H9 (cell line): ENCODE measurements at places on chromosomes 6 and 20.

DNA sequence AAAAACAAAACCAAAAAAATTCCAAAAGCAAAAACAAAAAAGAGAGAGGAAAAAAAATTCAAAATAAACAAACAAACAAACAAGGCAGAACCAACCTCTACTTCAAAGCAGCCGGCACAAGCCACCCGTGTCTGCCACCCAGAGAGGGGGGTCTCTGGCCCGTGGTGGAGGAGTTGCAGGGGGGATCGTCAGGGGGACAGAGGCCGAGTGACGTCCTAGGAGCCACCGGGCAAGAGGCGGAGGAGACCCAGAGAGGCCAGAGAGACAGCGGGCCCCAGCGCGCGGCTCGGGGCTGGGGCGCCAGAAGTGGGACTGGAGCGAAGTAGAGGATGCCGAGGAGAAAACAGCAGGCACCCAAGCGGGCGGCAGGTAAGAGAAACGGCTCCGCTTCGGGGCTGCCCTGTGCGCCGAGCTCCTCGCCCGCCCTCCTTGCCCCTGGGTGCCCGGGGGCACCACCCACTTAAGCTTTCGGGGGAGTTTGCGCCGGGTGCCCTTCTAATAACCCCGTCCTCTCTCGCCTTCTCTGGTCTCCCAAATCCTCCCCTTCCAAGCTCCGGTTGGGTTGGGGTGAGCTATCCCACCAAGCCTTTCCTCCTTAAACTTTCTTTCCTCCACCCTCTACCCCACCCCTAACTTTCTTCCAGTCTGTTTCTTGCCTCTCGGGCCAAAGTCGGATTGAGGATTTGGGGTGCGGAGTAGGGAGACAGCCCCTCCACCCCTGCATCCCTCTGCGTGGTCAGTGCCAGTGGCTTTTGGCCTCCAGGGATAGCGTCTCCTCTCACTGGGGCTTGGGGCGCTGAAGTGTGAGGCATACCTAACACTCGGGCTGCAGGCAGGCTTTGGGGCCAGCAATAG lies 1.0 kb downstream of the TSHZ2 start:
- DNase-seq = peak; percentile 54

DNA sequence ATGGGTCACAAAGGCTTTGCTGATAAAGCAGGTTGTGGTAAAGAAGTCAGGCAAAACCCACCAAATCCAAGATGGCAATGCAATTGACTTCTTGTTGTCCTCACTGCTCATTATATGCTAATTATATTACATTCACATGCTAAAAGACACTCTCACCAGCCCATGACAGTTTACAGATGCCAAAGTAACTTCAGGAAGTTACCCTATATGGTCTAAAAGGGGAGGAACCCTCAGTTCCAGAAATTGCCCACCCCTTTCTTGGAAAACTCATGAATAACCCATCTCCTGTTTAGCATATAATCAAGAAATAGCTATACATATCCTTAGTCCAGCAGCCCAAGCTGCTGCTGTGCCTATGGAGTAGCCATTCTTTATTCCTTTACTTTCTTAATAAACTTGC lies 501.1 kb downstream of the MEI4 start:
- no peak for DNase-seq

GRCh38 chr20:36341331-36342020 lies 35.3 kb downstream of the DLGAP4 start:
- no peak for DNase-seq

DNA sequence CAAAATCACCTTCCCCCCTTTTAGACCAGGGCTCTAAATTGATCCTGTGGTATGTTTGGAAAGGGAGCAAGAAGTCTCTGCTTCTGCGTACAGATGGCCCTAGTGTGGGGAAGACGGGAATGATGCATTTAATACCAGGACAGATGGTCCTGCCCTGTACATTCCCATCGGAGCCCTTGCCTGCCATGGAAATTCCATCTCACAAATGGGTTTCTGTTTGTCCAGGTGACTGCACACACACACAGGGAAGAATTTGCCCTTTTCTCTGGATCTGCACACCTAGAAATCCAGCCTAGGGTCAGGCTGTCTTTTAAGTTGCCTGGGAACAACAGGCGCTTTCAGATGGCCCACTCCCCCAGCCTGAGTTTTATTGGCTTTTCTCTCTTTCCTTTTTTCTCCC lies 1.3 kb downstream of the MAS1 start:
- DNase-seq = no peak

GRCh38 chr6:33914645-33915044 lies 110.8 kb upstream of the MLN start:
- no peak for DNase-seq

- no peak for DNase-seq
These were observed 153.7 kb upstream of the PROKR2 start for GRCh38 chr20:5470458-5470857.

GRCh38 chr6:93266116-93266817 lies 153.1 kb downstream of the EPHA7 start:
- DNase-seq = no peak

DNA sequence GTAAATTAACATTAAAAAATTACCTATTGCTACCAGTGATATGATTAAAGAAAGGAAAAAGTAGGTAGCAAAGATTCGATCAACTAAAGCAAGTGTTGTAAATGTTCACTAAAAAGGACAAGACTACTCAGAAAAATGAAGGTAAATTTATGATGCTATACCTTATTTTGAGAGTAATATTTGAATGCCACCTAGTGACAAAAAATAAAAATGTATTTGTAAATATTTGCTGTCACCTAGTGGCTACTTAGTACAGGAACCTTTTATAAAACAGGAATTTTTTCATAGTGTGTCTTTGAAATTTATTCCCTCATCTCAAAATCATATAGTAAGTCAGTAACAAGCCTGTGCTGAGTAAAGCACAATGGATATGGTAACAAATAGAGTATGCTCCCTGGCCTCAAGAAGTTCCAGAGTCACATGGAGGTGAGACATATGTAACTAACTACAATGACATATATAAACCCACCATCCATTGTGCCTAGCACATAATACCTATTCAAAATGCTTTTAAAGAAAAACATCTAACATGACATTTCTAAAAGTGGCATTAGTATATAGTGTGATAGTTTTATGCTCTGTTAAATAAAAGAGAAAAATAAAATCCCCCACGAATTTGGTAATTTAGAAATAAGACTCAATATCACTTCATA lies 193.1 kb upstream of the SIM1 start:
- DNase-seq = no peak

- DNase-seq = no peak
These were observed 8.8 kb downstream of the TXNDC5 start for GRCh38 chr6:7901780-7902179.

- no peak for DNase-seq
These were observed 1.1 kb upstream of the SLC22A7 start for GRCh38 chr6:43296780-43297497.

DNA sequence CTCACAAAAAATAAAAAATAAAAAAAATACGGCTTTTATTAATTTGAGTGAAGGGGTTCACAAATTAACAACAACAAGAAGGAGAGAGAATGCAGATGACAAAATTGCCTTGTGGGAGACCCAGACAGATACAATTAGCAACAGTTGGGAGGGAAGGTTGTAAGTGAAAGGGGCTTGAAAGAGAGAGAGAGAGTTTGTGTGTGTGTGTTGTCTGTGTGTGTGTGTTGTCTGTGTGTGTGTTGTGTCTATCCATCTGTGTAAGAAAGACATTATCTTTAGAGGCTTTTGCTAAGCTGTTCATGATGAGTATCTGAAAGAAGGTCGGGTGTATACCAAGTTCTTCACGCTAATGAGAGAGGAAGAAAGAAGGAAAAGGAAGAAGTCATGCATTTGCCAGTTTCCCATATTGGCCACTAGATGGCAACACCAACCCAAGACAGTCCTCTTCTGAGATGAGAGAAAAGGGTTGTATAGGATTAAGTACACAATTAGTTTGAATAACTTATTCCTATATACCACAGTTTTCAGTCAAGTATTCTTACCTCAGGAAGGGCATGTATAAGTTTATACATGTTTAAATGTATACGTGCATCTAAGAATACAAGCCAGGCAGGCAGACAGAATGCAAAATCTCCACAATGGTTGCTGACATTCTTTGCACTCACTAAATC lies 63.7 kb upstream of the CD2AP start:
- no peak for DNase-seq

GRCh38 chr6:164478426-164478825 lies 831.0 kb downstream of the C6orf118 start:
- DNase-seq = no peak

- DNase-seq = peak; percentile 71
These were observed 71.7 kb downstream of the GRM4 start for GRCh38 chr6:34074064-34074742.

DNA sequence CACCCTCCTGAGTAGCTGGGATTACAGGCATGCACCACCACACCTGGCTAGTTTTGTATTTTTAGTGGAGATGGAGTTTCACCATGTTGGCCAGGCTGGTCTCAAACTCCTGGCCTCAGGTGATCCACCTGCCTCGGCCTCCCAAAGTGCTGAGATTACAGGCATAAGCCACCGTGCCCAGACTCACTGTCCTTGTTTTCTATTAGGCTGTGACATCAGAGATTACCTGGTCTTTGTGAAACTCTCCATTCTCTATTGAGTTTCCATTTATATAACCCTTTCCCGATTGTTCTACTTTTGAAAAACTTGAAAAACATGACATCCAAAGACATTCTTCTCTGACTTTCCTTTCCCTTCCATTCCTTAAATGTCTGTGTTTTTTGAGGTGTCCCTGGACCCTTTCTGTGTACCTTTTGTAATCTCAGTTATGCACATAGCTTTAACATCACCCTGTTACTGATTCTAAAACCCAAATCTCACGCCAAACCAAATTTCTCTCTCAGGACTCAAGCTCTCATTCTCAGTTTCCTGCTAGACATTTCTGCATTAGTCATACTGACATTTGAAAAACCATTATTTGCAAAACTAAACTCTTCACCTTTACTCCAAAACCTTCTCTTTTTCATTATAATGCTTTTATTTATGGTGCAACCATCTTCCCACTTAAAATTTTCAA lies 137.0 kb downstream of the KHDC1L start:
- DNase-seq = no peak

DNA sequence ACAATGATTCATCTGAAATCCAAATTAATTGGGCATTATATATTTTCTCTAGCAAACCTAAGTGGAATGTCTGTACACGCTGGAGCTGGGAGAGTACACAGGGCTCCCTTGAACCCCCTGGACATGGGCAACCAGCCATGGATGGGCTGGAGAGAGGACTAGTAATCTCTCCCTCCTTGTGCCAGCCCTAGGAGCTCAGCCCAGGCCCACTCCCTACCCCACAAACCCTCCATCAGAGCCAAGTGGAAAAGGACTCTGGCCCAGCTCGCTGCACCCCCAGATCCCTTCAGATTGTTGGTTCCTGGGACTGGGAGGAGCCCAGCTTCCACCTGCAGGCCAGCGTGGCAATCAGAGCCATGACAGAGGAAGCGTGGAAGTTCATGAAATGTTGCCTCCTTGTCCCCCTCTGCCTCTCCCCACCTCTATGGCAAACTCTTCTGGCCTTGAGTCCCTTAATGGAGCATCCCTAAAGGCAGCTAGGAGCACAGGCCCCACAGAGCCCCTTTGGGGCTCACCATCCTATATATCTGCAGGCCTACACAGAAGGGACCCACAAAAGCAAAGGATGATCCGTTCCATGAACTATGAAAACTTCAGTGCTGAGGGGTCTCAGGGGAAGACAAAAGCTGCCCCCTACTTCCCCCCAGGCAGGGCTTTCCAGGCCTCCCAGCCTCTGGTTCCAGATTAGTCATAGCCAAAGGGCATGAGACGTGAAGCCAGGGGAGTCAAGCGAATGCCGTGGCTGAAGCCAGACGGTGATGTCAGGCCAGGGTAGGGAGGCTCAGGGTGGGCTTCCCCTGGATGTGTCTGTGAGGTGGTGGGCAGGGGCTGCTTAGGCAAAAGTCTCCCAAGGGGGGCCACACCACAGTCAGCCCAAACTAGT lies 126.4 kb upstream of the MAFB start:
- DNase-seq = no peak

DNA sequence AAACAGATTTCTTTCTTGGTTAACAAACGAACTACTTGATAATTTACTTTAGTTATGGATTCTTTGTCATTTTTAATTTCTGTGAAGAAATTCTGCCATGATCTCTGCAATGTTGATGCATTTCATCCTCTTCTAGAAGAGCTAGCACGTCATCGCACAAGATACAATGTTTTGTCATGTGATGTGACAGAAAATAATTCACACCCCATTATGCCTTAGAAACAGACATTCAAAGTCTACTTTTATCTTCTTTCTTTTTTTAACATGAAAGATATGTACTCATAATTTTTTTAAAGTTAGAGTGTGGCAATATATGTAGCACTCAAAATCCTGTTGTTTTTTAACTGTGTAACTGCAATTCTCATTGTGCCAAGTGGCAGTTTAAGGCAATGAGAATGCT lies 39.6 kb upstream of the NELFCD start:
- DNase-seq = no peak

- no peak for DNase-seq
These were observed 41.9 kb downstream of the ELOVL5 start for GRCh38 chr6:53306819-53307347.

- DNase-seq = no peak
These were observed 322.7 kb downstream of the SYNE1 start for GRCh38 chr6:152314483-152314832.

DNA sequence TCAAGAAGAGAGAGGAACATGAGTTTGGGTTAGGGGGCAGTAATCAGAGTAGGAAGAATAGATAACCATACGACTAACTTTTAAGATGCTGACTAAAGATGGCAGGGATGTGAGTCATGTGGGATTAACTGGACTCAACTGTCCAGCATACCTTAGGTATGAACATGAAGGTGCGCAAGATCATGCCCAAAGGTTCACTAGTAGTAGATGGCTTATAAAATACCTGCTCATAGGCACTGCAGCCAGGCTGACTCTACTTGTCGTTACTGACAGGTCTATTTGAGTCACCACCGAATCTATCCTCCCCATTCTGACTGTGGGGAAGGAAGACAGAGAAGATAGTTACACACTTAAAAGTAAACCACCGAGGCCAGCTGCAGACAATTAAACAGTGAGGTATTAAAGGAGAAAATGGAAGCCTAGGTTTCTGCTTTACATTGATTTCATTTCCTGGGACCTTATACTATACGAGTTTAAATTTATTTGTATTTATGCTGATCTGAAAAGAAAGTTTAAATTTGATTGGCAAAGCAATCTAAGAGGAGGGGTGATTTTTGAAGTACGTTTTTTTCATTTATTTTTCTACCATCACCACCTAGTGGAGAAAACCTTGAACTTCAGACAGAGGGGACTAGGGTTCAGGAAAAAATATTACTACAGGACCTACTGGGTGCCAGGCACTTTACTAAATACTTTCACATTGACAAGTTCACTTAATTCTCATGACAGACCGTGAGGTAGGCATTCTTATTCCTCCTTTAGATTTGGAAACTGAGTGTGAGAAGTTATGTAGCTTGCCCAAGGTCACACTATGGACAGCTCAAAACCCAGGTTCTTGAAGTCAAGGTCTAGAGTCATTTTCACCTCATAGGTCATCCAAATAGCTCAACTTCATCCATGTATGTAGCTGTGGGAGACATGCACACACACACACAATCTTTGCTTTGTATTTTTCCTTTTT lies 4.0 kb upstream of the WRNIP1 start:
- no peak for DNase-seq

- DNase-seq = no peak
These were observed 209.1 kb downstream of the ERMARD start for GRCh38 chr6:169960521-169960885.
